ENCODE measurements at places on chromosomes 4 and X.

DNA sequence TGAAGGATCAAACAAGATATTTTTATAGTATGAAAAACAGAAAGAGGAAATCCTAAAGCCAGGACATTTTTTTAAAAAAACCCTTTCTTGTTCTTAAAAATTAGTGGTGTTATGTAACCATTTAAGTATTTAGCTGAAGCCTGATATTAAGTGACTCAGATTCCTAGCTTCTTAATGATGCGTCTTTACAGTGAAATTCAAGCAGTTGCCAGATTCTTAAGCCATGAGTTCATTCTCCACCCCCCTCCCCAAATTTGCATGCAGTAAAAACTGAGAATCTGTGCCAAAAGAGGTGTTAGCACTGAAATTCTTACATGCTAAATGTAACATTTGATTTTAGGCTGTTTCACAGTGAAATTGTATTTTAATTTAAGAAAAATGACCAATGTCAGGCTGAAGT is 180.8 kb downstream of the RAPGEF2 start:
- DNase-seq: peak; percentile 92

GRCh38 chrX:57451426-57452020 is 140.3 kb upstream of the ZXDB start:
- no peak for DNase-seq

GRCh38 chr4:138978028-138978585 is 37.5 kb upstream of the NOCT start:
- no peak for DNase-seq

GRCh38 chrX:49042581-49043219 is 457 bp downstream of the TFE3 start:
- DNase-seq: no peak

- DNase-seq: no peak
Measured at GRCh38 chr4:97500423-97500822, 642.9 kb downstream of the STPG2 start.

GRCh38 chrX:155169881-155170280 is 46.4 kb upstream of the VBP1 start:
- no peak for DNase-seq

DNA sequence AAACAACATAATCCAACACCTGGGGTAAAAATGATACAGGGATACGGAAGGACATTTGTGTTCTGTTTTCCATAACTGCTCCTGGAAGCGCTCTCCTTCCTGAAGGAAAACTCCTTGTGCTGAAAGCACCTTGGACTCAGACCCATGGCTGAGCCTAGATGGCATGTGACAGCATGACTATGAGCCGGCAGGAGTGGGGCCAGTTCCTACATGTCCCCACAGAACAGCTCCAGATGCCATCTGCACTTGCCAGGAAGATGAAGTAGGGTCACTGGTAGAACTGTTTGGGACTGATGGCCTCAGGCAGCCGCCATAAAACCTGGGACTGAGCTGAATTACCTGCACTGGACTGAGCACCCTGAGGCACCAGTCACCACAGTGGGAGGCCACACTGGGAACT is 56.0 kb upstream of the BCLAF3 start:
- no peak for DNase-seq

GRCh38 chr4:30763321-30763727 is 43.2 kb downstream of the PCDH7 start:
- peak; percentile 58 for DNase-seq

GRCh38 chr4:5955201-5955821 is 62.4 kb upstream of the CRMP1 start:
- DNase-seq: no peak

DNA sequence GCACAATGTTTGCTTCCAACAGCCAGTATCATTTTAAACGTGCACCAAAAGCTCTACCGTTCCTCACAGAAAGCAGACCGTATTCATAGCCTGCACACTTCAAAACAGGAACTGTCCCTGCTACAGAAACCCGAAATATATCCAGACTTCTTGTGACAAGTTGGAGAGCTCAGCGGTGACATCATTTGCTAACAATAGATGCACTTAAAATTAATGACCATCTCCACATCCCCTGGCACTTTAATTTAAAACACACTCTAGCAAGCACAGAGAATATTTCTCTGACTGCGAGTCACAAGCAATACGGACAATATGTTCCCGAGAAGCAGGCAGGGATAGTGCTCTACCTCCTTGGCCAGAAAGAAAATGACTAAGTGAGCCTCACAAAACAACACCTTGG is 2.5 kb downstream of the NYX start:
- DNase-seq: peak; percentile 32

DNA sequence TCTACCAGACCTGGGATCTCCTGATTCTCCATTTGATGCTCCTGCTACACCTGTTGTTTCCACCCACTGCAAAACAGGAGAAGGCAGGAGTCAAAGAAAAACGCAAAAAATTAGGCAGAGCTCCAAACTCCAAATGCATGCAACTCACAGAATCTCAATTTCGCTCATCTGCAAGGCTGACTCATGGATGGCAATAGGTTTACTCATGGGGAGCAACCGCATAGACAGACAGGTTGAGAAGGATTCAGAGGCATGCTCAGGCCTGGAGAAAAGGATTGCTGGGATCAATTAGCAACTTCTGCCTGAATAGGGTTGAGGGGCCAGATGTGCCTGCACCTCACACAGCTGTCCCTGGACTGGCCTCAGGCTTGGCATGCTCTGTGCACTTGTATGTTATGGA is 231.0 kb downstream of the LDB2 start:
- DNase-seq: peak; percentile 92

GRCh38 chrX:3690140-3690539 is 23.3 kb downstream of the PRKX start:
- no peak for DNase-seq

- no peak for DNase-seq
Measured at GRCh38 chr4:5995901-5996623, 22.2 kb downstream of the C4orf50 start.

GRCh38 chr4:169044714-169045447 is 34.8 kb upstream of the CBR4 start:
- no peak for DNase-seq

DNA sequence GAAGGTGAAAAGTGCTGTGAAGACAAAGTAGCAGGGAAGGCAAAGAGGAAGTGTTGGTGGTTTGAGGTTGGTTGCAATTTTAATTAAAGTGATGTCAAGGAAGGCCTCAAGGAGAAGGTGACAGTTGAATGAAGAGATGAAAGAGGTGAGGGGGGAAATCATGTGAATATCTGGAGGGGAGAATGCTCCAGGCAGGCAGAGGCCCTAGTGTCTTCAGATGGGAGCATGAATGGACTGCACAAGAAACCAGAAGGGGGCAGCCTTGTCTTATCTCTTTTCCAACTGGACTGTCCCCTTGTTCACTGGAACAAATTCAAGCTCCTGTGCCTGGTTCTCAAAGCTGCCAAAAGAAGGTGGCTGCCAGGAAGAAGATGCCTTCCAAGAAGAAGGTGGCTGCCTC is 68.4 kb downstream of the MAOB start:
- no peak for DNase-seq

DNA sequence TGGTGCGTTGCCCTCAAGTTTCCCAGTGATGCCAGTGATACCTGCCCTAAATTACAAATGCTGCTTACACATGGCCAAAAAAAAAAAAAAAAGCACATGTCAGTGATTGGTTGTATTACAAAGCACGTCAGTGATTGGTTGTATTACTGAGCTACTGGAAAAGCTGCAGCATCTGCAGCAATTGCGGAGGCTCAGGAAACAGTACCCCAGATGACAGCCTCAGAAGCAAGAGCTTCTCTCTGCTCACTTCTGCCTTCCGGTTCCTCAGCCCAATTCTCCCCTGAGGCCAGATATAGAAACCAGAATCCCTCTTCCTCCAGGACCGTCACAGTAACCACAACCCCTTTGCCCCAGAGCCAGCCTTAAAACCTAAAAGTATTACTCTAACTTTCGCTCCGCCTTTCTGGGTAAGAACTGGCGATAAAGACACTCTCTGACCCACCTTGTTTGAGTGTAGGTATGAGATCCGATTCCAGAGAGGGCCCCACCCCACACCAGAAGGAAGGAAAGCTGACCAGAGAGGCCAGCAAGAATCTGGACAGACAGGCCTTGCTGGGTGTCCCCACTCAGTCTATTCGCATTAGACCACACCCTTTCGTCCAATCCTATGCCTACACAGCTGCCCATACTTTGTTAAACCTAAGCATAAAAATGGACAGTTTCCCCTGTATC is 85.0 kb upstream of the SORBS2 start:
- no peak for DNase-seq

DNA sequence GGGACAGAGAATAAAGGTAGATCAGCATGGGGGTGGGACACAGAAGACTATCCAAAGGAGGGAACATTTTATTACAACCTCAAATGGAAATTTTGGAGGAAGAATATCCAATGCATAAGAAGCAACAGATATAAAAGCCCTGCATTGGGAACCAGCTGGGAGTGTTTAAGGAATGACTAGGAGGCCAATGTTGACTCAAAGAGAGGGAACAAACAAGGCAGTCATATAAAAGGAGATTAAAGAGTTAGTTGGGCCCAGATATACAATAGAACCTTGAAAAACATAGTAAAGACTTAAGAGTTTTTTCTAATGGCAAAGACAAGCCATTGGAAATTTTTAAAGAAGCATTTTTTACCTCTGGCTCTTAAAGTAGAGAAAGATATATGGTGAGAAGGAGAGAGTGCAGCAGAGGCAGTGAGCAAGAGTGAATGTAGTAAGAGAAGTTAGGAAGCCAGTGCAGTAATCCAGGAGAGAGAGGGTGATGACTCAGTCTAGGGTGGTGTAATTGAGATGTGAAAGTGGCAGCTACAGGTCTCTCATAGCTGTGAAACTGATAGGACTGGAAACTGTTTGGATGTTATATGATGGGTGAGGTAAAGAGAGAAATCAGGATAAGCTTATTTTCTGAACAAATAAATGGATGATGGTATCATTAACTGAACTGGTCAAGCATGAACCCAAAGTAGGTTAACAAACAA is 182.2 kb upstream of the ATOH1 start:
- DNase-seq: no peak

DNA sequence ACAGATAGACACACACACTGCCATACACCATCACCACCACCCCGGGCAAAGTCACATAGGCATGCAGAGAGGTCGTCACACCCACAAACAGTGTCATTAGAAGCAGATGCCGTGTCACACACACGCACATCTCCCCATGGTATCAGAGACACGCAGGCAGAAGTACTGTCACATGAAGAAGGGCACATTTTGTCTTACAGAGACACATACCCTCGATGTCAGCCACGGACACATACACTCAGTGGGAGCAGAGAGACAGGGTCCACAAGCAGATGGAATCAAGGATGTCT is 3.3 kb downstream of the NALF2 start:
- DNase-seq: no peak

DNA sequence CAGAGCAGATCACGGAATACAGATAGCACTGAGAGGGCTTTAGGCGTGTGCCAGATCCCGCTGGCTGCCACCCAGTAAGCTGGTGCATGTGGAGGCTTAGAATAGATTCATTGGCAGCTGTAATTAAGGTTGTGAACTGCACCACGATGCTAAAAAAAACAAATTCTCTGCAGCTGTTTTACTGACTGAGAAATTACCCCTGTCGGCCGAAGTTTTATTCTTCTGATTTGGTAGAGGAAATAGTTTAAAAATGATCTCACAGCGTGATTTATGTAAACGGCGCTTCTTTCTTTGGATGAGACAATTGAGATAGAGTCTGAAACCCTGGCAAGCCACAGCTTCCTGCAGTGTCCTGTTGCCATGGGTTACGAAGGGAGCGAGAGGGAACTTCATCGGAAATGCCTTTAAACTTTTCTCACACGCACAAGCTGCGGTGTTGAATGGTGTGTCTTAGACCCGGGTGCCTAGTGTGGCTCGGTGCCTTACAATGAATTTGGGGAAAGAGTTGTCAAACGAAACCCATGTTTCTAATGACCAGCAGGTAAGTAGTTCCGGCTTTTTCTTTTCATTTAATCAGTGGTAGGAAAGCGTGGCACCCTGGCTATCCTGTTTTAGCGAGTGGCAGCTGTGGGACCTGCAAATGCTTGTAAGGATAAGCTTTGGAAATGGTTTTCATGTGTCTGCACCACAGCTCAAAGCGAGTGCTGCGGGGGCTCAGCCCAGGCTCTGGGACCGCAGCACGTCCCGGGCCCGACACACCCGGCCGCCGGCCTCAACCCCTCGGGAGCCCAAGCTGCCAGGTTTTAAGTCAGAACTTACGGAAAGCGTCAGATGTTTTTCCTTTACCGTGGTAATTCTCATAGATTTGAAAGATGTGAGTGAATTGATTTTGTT is 71.7 kb upstream of the HGFAC start:
- peak; percentile 98 for DNase-seq

GRCh38 chr4:172986114-172986513 is 182.5 kb upstream of the GALNT7 start:
- DNase-seq: no peak

- DNase-seq: no peak
Measured at GRCh38 chrX:2314831-2315365, 185.9 kb downstream of the DHRSX start.

GRCh38 chrX:106286053-106286650 is 118.0 kb downstream of the PWWP3B start:
- DNase-seq: peak; percentile 31

DNA sequence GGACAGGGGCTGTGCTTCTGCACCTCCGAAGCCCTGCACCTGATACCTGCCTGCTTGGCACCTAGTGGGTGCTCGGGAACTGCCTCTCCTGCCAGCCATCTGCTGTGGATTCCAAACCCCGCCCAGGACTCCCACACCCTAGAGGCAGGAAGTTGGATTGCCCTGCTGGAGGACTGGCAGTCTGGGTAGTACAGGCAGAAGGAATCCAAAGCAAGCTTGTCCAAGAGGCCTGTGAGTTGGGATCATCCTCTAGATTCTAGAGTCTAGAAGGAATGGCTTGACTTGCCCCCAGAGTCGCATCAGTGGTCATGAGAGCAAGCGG is 64.6 kb upstream of the MTM1 start:
- no peak for DNase-seq

DNA sequence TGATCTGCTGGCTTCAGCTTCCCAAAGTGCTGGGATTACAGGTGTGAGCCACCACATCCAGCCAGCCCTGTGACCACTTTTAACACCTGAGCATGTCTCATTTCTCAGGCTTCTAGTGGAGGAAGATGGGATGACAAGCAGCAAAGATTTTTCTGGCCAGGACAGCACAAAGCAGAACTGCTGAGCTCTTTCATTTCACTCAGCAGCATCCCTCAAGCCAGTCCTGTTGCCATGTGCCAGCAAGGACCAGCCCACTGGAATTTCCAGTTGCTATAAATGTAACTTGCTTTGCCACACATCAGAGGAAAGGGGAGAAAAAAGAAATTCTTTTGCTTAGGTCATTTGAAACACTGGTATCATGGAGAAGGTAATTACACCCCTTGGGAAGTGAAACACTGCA is 75.9 kb downstream of the SLC9A7 start:
- DNase-seq: no peak

GRCh38 chr4:76312457-76312856 is 5.9 kb downstream of the STBD1 start:
- no peak for DNase-seq

- DNase-seq: no peak
Measured at GRCh38 chr4:109562457-109563239, 2.6 kb downstream of the MCUB start.
